ENCODE measurements at places on chromosomes 6 and 20.
A peak's percentile ranks its signal among the peaks of the same experiment; 100 is the strongest.

DNA sequence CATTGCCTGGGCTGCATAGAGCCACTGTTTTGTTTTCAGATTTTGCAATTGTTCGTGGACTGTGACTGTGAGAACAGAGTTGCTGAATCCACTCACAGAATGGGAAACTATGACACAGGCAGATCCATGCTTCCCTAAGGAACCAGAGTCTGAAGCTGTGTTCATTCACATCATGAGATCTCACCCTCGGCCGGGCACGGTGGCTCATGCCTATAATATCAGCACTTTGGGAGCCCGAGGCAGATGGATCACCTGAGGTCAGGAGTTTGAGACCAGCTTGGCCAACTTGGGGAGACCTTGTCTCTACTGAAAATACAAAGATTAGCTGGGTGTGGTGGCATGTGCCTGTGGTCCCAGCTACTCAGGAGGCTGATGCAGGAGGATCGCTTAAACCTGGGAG lies 139.2 kb upstream of the SALL4 start:
- no peak for DNase-seq

- DNase-seq = no peak
These were observed 211.8 kb downstream of the CDKAL1 start for GRCh38 chr6:20746024-20746423.

- DNase-seq = peak; percentile 40
These were observed 1172.2 kb upstream of the GJE1 start for GRCh38 chr6:140960566-140960965.

DNA sequence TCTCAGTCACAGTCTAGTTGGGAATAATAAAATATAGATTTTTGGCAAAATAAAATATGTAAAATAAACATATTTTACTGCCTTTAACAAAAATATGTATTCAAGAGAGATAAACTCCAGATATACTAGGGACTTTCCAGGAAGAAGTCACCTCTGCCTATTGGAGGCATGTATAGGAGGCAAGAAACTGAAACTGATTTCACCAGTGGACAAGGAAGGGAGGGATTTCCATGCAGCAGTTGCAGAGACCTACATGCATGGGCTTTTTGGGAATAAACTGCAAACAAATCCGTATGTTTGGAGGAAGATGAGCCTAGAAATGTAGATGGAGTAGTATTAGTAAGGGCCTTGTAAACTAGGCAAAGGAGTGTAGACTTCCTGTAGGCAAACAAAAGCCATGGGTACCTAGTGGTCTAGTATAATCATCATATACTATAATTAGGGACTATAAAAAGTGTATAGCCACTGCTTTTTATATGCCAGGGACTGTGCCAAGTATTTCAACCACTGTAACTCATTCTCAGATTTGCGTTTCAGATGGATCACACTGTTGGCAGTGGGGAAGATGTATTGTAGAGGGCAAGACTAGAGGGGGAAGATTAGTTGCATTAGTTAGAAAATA lies 38.9 kb downstream of the CD109 start:
- DNase-seq = no peak

DNA sequence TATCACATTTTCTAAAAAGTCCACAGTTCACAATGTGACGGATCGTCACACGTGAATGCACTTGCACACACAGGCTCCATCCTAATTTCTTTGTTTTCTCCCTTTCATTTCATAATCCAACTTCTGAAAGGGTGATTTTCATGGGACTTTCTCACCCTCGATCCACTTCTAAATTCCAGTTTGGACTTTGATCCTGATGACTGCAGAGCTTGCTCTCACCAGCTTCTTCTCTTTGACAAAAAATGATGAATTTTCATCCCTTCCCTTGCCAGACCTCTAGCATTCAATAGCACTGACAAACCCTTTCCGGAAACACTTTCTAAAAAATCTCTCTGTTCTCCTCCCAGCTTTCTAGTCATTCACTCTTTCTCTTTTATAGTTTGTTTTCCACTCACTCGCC lies 341.2 kb downstream of the SYNE1 start:
- no peak for DNase-seq

DNA sequence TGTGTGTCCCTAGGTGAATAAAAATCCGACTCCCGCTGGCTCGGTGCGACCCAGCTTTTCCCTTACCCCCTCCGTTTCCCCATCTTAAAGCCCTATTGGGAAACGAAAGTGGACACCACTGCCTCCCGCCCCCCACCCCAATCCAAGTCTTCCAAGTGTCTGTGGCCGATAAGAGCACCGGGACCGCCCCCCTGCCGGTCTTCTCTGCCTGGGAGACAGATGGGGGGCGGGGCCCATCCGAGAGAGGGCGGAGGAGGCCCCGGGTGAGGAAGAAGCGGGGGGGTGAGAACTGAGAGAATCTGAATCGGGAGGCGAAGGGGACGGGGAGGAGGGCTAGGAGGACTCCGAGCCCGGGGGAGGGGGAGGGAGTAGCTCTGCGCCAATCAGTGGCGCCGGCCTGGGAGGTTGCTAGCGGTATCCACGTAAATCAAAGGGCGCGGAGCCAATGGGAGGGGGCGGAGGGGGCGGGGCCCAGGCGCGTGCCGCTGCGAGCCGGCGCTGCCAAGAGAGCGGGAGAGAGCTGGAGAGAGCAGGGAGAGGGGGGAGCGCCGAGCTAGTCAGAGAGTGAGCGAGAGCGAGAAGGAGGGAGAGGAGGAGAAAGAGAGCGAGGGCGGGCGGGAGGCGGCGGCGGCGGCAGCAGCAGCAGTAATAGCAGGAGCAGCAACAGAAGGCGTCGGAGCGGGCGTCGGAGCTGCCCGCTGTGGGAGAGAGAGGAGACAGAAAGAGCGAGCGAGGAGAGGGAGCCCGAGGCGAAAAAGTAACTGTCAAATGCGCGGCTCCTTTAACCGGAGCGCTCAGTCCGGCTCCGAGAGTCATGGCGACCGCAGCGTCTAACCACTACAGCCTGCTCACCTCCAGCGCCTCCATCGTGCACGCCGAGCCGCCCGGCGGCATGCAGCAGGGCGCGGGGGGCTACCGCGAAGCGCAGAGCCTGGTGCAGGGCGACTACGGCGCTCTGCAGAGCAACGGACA lies at the start of gene POU3F2:
Gene POU3F2, plus strand, starts transcription at position 515 of the 972 bp plus-strand sequence. Its CDS starts 300 bp downstream, at position 815.
- DNase-seq = peak; percentile 67

- no peak for DNase-seq
These were observed 153.0 kb downstream of the REV3L start for GRCh38 chr6:111329882-111330633.

- peak; percentile 56 for DNase-seq
These were observed 24.9 kb upstream of the SLC2A12 start for GRCh38 chr6:134077301-134077700.

- no peak for DNase-seq
These were observed 16.8 kb upstream of the DCBLD1 start for GRCh38 chr6:117465691-117466090.

DNA sequence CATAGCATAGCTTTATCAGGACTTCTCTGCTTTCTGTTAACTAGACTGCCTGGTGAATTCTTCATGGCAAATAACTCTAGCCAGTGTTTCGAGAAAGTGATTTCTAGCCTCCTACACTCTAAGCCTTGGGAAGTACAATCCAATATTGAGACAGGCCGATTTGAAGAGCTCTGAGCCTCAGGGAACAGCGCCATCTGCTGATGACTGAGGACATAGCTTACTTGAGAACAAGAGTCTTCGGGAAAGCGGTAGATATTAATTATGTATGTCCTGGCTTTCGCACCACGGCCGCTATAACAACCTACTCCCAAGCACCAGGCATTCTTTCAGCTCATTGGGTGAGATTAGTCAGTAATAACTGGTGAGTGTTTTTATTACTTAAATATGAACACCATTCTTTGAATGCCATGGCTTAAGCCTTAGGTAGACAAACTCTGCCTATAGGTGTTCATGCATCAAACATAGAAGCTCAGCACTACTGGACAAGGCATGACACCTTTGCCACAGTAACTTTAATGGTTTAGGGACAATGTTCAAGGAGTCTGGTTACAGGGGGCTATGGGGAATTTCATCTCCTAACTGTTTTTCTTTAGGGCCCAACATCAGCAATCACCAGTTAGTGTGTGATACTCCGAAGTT lies 518.6 kb downstream of the BMP2 start:
- DNase-seq = peak; percentile 93
